ENCODE measurements at places on chromosomes 16 and 17.

DNA sequence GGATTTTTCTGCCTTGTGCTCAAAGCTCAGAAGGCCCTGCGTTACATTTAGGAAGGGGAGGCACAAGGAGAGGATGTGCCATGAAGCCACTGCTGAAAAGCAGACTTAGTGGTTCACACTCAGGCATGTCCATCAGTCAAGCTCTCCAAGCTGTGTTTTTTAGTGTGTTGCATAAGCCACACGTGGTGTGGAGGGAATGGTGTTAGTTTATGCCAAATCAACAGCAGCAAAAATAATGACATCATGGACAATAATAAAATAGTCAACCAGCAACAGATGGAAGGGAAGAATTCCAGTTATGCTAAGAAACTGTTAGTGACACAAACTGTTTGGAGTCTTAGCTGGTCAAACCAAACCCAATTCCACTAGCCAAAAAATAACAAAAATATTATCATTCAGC lies 438.3 kb downstream of the NPIPA7 start:
- no peak for DNase-seq

- DNase-seq, result no peak
These were observed 8.8 kb downstream of the TBX4 start for GRCh38 chr17:61460796-61461585.

GRCh38 chr17:80991645-80992076 lies at the start of gene CHMP6:
TSS of gene CHMP6 (plus strand) at chr17:80991841. CDS start at chr17:80991919, 78 bp downstream.
- DNase-seq, result peak; percentile 76

DNA sequence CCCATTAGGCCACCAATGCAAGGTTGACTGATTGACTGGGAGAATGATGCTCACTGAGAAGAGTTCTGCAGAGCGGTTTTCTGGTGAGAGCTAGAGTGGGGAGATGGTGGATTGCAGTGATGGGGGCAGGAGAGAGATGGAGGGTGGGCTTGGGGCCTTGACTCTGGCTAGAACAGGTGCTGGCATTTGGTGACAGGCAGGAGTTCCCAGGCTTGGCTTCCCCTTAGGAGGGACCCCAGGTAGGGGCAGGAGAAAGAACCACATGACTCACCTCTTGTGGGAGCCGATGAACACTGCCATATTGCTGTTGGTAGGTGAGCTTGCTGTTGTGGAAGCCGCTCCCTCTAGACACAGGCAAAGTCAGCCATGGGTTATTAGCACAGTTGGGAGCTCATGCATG lies 8.0 kb downstream of the CD300LB start:
- DNase-seq, result no peak

DNA sequence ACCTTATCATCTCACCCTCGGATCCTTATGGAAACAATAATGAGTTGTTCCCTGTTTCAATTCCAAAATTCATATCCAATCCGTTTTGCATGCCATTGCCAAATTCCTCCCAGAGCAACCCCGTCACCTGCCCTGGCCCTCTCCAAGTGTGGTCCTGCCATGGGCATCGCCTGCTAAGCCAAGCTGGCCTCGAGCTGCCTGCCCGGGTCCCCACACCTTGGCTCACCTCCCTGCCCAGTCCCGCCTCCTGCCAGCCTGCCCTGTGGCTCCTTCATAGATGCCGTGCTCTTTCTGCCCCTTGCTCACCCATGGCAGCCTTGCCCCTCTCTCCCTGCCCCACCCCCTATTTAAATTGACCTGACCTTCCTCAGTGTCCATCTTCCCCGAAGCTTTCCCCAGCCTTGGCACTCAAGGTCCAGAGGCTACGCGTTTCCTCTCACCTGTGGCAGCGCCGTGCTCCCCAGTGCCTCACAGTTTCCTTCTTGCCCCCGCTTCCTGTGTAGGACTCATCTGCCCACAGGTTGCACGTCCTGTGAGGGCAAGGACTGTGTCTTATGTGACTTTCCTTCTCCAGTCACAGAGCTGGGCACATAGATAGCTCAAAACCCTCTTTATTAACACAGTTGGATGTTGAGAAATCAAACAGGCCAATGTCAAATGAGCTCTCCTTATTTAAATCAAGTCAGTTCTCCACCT lies 12.7 kb downstream of the MAPT start:
- no peak for DNase-seq

DNA sequence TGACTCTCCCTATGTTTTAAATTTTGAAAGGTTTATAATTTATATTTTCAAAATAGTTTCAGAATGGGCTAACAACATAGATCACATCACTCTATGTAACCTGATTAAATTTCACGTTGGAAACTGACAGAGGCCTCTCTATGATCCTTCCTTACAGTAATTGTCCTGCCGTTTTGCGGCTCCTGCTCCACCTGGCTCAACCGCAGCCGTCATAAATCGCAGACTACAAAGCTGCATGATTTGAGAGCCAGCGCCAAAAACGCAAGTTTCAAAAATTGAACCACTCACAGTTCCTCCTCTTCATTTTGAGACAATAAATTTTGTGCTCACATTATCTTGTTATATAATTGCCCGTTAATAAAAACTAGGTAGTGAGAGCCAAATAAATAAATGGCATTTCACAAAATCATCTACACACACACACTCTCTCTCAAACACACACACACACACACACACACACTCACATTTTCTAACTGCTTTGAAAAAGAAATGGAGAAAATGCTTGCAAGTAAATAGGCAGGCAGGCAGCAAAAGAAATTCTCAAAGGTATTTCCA lies 263.1 kb upstream of the PSMD7 start:
- DNase-seq, result no peak

GRCh38 chr17:6489016-6489550 lies 44.8 kb downstream of the PIMREG start:
- no peak for DNase-seq

DNA sequence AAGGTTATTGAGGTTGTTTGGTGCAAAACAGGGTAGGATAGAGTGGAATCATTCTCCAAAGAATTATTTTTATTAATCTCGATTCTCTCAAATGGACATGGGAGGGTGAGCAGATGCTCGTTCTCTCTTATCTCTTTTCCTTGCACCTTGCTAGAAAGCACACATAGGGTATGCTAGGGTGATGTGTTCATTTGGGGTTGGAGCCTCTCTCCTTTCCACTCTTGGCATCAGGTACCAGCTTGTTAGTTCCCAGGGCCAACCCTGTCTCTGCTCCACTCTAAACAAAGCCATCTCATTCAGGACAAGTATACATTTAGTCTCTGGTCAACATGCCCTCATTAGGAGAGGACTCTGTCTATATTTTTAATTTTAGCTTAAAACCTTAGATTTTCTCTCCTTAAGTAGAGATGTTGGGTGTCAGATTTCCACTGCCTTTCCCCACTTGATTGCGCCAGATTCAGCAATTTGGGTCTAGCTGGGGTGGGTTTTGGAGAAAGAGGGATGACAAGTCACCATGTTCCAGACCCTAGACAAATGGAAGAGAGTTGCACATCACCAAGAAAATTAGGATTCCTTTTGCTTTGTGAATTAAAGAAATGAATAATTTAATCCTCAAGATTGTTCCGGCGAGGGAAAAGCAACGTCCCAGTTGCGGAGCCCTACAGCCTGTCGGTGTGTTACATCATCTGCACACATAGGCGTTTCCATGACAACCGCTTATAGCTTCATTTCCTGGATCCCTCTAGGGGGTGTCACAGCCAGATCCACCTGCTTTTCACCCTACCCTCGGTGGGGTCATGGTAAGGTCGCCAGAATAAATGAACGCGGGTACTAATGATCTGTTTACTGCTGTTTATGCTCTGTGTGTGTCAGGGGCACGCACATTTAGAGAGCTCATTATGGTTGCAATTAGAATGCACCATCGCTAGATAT lies 41.6 kb downstream of the SNX11 start:
- no peak for DNase-seq

DNA sequence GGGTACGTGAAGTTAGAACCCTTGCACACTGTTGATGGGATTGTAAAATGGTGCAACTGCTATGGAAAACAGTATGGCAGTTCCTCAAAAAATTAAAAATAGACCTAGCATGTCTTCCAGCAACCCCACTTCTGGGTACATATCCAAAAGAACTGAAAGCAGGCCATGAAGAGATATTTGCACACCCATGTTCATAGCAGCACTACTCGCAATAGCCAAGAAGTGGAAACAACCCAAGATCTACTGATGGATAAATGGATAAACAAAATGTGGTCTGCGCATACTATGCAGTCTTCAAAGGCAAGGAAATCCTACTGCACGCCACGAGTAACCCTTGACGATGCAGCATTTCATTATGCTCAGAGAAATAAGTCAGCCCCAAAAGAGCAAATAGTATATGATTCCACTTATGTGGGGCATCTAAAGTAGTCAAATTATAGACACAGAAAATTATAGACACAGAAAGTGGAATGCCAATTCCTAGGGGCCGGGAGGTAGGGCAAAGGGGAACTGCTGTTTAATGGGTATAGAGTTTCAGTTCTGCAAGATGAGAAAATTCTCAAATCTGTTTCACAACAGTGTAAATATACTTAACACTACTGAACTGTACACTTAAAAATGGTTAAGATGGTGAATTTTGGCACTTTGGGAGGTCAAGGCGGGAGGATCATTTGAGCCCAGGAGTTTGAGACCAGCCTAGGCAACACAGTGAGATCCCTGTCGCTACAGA lies 17.2 kb downstream of the CORO7 start:
- DNase-seq, result no peak
